ENCODE measurements at places on chromosomes 11 and 22.

DNA sequence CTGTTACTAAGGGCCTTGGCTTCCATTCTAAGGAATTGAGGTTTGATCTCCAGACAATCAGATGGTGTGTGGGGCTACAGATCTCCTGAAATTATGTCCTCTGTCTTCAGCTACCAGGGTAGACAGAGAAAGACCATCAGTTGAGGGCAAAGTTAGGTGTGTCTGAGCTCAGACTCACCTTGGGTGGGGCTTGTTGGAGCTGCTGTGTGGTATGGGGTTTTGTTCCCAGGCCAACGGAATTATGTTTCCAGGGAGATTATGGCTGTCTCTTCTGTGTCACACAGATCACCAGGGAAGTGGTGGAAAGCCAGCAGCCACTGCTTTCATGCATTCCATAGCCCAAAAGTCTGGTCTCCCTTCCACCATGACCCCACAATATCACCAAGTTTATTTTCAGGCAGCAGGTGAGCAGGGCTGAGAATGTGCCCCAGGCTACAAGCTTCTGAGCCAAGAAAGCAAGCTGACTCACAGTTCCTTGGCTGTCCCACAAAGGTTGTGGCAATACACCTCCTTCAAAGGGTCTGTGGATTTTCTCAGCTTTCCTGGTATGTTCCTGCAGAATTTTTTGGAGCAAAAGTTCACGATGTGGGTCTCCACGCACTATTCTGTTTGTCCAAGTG, 714.9 kb downstream of the LUZP2 start:
- DNase-seq: no peak

- no peak for DNase-seq
These were observed 74.2 kb upstream of the SLC25A18 start for GRCh38 chr22:17489101-17489500.

DNA sequence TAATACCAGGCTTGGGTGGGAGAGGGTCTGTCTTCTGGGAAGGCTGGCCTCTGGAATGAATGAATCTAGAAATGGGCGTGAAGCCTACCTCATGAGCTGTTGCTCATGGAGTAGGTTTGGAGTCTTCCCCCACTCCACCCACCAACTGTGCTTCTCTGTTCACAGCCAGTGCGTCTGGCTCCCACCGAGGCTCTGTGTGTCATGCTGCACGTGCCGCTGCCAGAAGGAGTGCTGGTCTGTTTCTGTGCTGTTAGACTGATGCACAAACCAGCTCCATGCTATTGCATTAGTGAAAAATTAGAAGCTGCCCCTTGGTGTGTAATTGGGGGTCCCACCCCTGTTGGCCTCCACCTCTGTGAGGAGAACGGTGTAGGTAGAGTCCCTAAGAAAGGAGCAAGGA, 132.3 kb upstream of the PARVA start:
- no peak for DNase-seq

DNA sequence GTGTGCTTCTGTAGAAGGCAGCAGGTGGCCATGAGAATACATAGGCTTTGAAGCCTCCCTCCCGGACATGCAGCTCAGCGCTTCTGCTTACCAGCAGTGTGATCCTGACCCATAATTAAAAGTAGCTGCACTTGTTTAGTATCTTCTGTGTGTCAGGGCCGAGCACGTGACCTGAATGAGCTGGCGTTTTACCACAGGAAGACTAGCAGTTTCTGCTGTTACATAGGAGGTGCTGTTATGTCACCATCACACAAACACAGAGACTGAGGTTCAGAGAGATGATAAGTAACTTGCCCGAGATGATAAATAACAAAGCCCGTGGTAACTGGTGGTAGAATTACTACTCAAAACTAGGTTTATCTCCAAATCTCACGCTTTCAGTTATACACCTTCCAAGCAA, 329.5 kb downstream of the OPCML start:
- no peak for DNase-seq

DNA sequence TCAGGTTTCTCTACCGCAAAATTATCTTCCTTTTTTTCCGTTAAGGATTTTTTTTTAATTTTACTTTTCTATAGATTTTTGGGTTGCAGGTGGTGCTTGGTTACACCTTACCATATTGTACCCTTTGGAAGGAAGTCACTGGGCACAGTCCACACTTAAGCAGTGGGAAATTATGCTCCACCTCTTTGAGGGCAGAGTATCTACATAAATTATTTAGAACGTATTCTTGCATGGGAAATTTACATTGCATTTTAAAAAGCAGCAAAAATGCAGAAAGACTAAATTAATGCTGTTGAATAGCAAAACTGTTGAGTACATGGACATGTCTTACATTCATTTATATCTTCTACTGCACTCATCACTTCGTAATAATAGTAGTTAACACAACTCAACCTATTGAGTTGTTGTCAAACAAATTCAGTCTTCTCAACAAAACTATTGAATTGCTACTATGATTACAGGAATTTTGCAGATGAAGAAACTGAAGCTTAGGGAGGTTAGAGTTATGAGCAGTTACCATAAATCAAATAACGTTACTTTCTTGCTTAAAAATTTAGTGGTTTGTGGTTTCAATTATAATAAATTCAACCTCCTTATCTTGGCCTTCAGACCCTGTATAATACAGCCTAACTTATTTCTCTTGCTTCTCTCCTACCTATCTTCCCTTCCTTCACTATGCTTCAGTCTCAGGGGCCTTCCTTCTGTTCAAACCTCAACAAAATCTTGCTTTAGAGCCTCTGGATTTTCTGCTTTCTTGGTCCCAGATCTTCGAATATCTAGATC, 97.4 kb upstream of the ARHGAP20 start:
- no peak for DNase-seq

- no peak for DNase-seq
These were observed 11.8 kb downstream of the TBC1D10A start for GRCh38 chr22:30314915-30315314.

- DNase-seq: no peak
These were observed 98.4 kb upstream of the OR9G4 start for GRCh38 chr11:56846631-56847576.
